ENCODE measurements at places on chromosomes 5 and 9.

GRCh38 chr5:132496631-132497487 lies 6.3 kb upstream of the IRF1 start:
- peak; percentile 36 for DNase-seq

- peak; percentile 59 for DNase-seq
Measured at GRCh38 chr9:123318961-123319421, 37.0 kb upstream of the CRB2 start.

- no peak for DNase-seq
Measured at GRCh38 chr9:15501803-15502202, 9.0 kb downstream of the PSIP1 start.

- DNase-seq, result no peak
Measured at GRCh38 chr5:135214897-135215616, 181.0 kb upstream of the PITX1 start.

- DNase-seq, result no peak
Measured at GRCh38 chr9:79465156-79465555, 106.6 kb upstream of the TLE4 start.

- no peak for DNase-seq
Measured at GRCh38 chr5:106028314-106028713, 1642.4 kb downstream of the EFNA5 start.

DNA sequence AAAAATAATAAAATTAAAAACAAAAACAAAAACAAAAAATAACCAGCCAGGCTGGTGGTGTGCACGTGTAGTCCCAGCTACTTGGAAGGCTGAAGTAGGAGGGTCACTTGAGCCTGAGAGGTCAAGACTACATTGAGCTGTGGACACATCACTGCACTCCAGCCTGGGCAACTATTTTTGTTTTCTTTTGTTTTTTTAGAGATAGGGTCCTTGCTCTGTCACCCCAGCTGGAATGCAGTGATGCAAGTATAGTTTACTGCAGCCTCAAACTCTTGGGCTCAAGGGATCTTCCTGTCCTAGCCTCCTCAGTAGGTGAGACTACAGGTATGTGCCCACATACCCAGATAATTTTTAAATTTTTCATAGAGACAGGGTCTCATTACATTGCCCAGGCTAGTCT lies 80.6 kb downstream of the CEMIP2 start:
- no peak for DNase-seq
